Colonic mucosa (tissue), 4 donors: ENCODE measurements at places on chromosomes 5 and 9.

- H3K36me3 ChIP-seq, result no peaks in the 10 kb centered on the region
- H3K4me1 ChIP-seq, result no peaks in the 10 kb centered on the region
- no peak within 1 kb of the TSS for H3K27ac ChIP-seq
- no peaks in the 10 kb centered on the region for H3K27me3 ChIP-seq
- no peak for DNase-seq
Observed at GRCh38 chr5:153490118-153491037, at the start of gene GRIA1. Gene GRIA1 (plus strand): TSS chr5:153490670.

- no peaks in the 10 kb centered on the region for H3K4me1 ChIP-seq
- no peak for DNase-seq
- H3K27me3 ChIP-seq, result no peaks in the 10 kb centered on the region
Observed at GRCh38 chr5:127813633-127814587, 110.7 kb downstream of the CCDC192 start.

GRCh38 chr5:106862450-106863193 is 808.1 kb downstream of the EFNA5 start:
- no peak overlapping the region for H3K27ac ChIP-seq
- H3K4me1 ChIP-seq, result no peaks in the 10 kb centered on the region
- no peak overlapping the region for H3K4me3 ChIP-seq
- no peaks in the 10 kb centered on the region for H3K36me3 ChIP-seq

DNA sequence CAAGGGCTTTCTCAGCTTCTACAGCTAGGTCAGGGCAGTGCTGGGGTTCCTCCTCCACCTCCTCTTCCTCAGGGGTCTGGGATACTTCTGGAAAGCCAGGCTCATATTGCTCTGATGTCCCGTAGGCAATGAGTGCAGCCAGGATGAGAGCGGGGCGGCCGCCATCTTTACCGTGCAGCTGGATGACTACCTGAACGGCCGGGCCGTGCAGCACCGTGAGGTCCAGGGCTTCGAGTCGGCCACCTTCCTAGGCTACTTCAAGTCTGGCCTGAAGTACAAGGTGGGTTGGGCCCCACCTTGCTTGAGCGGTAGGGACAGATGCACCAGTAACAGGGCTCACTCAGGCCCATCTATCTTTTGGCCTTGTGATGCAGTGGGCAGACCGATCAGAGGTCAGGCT is 34.8 kb downstream of the GSN start:
- H3K4me1 ChIP-seq, result peaks cover 9% of the 10 kb centered on the region
- no peak overlapping the region for H3K27ac ChIP-seq
- no peak for DNase-seq
- no peak overlapping the region for H3K4me3 ChIP-seq
- H3K36me3 ChIP-seq, result peaks cover 9% of the 10 kb centered on the region
- H3K27me3 ChIP-seq, result no peaks in the 10 kb centered on the region

GRCh38 chr5:73387601-73388305 is 60.8 kb downstream of the FOXD1 start:
- H3K27ac ChIP-seq, result no peak overlapping the region
- H3K4me1 ChIP-seq, result no peaks in the 10 kb centered on the region
- DNase-seq, result no peak

- H3K27me3 ChIP-seq, result no peaks in the 10 kb centered on the region
- no peak for DNase-seq
- H3K36me3 ChIP-seq, result no peaks in the 10 kb centered on the region
- no peak overlapping the region for H3K27ac ChIP-seq
Observed at GRCh38 chr9:4056187-4056586, 243.7 kb downstream of the GLIS3 start.

DNA sequence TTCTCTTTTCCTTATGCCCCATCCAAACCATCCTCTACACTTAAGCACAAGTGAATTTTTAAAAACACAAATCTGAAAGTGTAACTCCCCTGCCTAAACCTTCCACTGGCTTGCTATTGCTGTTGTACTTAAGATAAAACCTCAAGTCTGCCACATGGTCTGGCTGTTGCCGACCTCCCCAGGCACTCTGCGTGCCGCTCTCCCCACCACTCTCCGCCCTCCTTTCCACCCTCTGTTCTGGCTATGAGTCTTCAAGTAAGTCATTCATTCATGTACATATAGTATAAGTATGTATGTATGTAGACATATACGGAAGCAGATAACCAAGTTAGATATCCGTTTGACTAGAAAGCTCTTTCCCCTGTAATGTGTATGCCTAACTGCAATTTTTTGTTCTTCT is 94.7 kb upstream of the ANKRD55 start:
- H3K4me3 ChIP-seq, result no peak overlapping the region
- H3K27me3 ChIP-seq, result no peaks in the 10 kb centered on the region
- H3K4me1 ChIP-seq, result no peaks in the 10 kb centered on the region
- H3K27ac ChIP-seq, result no peak overlapping the region
